Left ventricle myocardium superior (tissue), 1 donor: ENCODE measurements at places on chromosomes 7 and 10. TPM values are rescaled to one million over a fixed set of nuclear protein-coding genes. Genes with fewer than 3 reads are reported as not detected.

STOX1 gene
- total RNA-seq, result 0.15 TPM

ITPRID1 gene
- total RNA-seq, result not detected

HOXA9 gene
- not detected for total RNA-seq

EPHB6 gene
- 3.9 TPM for total RNA-seq

PNLIPRP3 gene
- total RNA-seq, result not detected

FAS gene
- total RNA-seq, result 4.0 TPM

TMEM176A gene
- total RNA-seq, result 30.1 TPM

OR2A1 gene
- not detected for total RNA-seq

PRKAG2 gene
- 113 TPM for total RNA-seq

ABCB4 gene
- total RNA-seq, result 5.7 TPM

CEP41 gene
- total RNA-seq, result 4.9 TPM

FLNC gene
- 591 TPM for total RNA-seq

HTRA1 gene
- total RNA-seq, result 46.6 TPM

ELFN1 gene
- 12.0 TPM for total RNA-seq

DNA sequence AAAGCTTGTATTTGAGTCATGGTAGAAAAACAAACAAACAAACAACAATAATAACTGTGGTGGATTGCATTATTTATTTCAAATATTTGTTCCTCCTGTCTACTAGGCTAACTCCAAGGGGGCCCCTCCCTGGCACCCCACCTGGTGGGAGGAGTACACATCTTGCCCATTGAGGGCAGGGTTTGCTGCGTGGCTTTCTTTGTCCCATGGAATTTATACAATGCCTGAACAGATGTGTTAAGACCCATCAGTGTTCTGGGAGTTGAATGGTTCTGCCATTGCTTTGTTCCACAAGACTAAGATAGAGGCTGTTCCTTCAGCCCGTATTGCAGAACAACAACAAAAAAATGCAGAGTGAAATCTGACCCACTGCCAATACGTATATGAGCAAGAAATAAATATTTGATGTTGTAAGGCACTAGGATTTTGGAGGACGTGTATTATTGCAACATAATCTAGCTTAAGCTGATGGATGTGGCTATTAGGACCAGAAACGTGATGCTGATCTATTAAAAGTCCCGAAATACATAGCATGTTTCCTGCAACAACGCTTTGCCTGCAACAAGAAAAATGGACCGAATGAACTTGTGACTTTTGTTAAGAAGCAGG lies 119.1 kb upstream of the JCAD start:
- no peak for DNase-seq

DNA sequence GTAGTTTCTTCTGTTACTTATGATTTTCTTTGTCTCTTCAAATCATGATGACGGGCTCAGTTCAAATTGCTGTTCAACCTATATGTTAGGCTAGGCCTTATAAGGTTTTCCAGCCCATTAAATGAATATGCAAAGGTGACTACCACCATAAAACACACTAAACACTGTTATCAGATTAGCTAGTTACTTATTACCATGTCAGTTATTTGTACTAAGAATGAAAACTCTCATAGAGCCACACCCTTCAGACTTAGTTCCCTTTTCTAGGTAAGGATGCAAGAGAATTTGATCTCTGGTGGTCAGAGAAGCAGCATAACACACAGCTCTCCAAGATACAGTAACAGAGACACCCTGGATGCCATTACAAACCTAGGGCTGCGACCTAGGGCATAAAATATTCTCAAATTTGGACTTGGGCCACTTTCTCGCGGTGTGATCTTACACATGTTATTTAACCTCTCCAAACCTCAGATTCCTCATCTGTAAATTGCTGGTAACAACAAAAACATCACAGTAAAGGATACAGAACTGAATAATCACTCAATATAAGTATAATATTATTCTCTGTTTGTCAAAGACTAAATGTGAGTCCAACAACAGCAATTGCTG lies 35.6 kb downstream of the ANKMY2 start:
- DNase-seq, result no peak

DNA sequence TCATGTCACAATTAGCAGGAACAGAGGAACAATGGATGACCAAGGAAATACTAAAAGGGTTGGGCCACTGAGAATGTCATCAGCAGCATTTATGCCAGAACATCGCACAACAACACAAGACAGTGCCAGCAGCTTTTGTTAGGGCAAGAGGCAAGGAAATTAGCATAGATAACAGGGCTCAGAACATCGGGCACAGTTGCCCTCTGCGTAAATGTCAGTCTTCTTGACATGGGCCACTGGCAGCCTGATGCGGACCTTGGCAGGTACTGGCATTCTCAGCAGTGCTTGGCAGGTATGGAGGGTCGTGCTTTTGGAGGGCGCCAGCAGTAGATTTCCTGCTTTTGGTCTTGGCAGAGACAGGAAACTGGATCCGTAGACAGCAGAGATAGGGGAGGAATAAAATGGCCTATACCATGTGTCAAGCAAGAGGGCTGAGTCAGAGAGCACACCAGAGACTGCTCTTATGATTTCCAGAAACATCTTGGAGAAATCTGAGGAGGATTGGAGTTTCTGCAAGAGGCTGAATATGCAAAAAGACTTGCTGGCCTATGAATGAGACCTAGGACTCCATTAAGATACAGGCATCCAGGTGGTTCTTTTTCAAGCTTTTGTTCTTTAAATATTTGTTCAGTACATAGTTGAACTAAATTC lies 371.5 kb upstream of the MTPN start:
- DNase-seq, result peak; percentile 69

GRCh38 chr7:82255706-82256105 lies 187.9 kb downstream of the CACNA2D1 start:
- DNase-seq, result no peak

DNA sequence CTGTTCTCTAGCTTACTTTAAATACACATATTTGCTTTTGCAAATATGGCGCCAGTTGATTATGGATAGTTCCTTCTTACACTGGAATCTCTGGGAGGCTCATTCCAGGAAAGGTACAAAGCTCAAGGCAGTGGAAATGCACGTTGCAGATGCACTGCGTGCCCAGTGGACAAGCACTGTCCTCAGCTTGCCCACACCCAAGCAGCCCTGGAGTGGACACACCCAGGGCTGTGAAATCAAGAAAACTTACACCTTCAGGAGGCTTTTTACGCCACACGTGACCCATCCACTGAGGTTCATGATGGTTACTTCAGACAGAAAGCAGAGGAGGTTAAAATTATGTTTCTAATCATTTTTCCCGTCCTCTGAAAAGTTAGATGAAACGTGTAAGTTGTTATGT lies 248.5 kb downstream of the VTI1A start:
- no peak for DNase-seq

- no peak for DNase-seq
These were observed 23.1 kb downstream of the TYW1 start for GRCh38 chr7:67019562-67020390.

- peak; percentile 69 for DNase-seq
These were observed 2.8 kb downstream of the GFRA1 start for GRCh38 chr10:116270126-116270770.

DNA sequence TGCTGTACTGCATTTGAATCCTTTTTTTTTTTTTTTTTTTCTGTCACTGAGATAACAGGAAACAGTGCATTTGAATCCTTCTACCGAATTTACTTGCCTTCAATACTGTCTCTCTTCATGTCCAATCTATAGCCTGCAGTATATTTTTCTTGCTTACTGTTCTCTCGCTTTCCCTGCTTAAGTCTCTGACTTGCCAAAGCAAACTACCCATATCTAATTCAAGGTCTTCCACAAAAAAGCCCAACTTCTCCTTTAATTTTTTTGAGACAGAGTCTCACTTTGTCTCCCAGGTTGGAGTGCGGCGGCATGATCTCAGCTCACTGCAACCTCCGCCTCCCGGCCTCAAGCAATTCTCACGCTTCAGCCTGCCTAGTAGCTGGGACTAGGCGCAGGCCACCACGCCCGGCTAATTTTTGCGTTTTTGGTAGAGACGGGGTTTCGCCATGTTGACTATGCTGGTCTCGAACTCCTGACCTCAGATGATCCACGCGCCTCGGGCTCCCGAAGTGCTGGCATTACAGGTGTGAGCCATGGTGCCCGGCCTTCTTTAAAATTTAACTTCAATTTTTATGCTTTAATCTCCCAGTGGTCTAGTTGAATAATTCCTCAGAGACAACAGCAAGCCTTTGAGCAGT lies 882 bp downstream of the PDCD11 start:
- no peak for DNase-seq

- no peak for DNase-seq
These were observed 33.5 kb upstream of the DDC start for GRCh38 chr7:50598460-50599343.

- DNase-seq, result peak; percentile 79
These were observed 274.9 kb upstream of the GALNT17 start for GRCh38 chr7:70856901-70857630.

GRCh38 chr7:155682484-155682883 lies 38.0 kb downstream of the RBM33 start:
- DNase-seq, result no peak

GRCh38 chr7:29464753-29465152 lies 98.9 kb upstream of the PRR15 start:
- no peak for DNase-seq

DNA sequence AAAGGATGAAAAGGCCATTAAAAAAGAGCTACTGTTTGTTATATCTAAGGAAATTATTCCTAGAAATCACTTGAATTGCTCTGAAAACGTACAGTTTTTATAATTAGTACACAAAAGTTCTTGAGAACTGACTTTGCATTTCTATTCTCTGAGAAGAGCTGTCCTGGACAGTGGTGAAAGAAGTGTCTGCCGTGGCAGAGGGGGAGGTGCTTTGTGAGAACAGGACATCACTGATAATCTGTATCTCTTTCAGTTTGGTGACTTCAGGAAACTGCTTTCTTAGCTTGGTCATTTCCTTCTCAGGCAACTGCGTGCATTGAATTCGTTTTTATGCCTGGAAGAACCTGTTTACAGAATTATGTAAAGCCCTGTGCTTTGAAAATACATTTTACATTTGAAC lies 52.1 kb downstream of the POLL start:
- no peak for DNase-seq

GRCh38 chr10:101132636-101133473 lies 1.8 kb downstream of the TLX1 start:
- no peak for DNase-seq

GRCh38 chr7:128405471-128406313 lies 4.1 kb downstream of the IMPDH1 start:
- peak; percentile 73 for DNase-seq

- no peak for DNase-seq
These were observed 1.1 kb downstream of the ARID5B start for GRCh38 chr10:61902445-61903220.

GRCh38 chr10:128064108-128064969 lies 61.9 kb downstream of the MKI67 start:
- DNase-seq, result peak; percentile 71

GRCh38 chr7:38682606-38683005 lies 51.4 kb upstream of the AMPH start:
- DNase-seq, result no peak

- DNase-seq, result no peak
These were observed 391.7 kb downstream of the KCNMA1 start for GRCh38 chr10:77245953-77246352.

DNA sequence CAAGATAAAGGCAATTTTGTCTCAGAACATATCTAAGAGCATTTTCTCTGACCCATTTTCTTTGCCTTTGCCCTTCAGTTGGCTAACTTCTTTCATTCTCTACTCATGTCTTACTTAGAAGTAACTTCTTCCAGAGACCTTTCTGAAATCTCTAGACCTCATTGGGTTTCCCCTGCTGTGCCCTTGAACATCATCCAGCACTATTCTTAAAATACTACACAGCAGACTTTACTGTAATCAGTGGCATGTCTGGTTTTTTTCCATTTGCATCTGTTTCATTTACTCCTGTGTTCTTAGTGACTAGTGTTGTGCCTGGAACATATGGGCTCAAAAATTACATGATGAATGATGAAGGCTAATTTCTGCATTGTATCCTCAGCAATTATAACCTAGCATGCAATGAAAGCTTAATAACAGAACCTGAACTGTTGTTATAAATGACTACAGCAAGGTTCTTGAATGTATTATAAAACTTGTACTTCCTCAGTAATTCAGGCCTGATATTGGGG lies 301.9 kb downstream of the CDK14 start:
- no peak for DNase-seq

DNA sequence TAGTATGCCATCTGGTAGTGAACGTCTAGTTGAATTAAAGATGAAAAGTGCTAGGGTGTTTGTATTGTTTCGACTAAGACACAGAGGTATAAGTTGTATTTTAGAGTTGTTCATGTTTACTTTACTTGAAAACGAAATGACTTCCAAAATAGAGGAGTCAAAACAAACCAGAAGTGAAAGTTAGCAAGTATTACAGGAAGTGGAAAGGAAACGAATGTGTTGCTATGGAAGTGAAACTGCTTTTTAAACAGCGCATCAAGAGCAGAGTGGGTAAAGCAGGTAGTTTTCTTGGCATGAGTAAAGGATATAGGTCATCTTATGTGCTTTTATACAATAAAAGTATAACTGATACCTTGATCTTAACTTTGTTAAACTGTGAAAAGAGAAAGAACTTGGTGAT lies 20.0 kb upstream of the GALNTL5 start:
- DNase-seq, result no peak

DNA sequence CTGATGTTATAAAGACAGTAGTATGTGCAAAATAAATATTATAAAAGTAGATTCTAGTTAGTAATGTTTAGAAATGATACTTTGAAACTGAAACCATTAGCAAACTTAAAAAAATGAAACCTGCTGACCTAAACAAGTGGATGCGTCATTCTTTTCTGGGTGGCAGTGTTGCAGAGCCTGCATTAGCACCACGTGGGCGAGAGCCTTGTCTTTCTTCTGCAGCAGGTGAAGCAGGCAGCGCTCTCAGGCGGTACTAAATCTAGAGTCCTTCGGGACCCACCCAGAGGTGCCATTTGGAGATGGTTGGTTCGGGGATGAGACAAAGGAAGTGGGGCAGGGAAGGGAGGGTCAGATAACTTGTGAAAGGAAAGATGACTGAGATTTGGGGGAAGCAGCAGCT lies 759.1 kb upstream of the IGFBP3 start:
- no peak for DNase-seq

- no peak for DNase-seq
These were observed 191.3 kb upstream of the ZNF32 start for GRCh38 chr10:43839973-43840372.

- no peak for DNase-seq
These were observed 168.9 kb downstream of the SNX10 start for GRCh38 chr7:26460351-26461085.

GRCh38 chr10:986881-987619 lies 1.2 kb upstream of the GTPBP4 start:
- DNase-seq, result no peak

GRCh38 chr7:36181668-36182067 lies 28.6 kb downstream of the EEPD1 start:
- DNase-seq, result no peak
